Activated naive CD8-positive, alpha-beta T cell treated with anti-CD3 and anti-CD28 coated beads, Interleukin-2, amount 10 ng/mL, durations not matched to agents 7 days and 5 days (primary cell): ENCODE measurements at places on chromosomes 12 and 14. TPM values are rescaled to one million over a fixed set of nuclear protein-coding genes. Genes with fewer than 3 reads are reported as not detected.
A peak's percentile ranks its signal among the peaks of the same experiment; 100 is the strongest.

DNA sequence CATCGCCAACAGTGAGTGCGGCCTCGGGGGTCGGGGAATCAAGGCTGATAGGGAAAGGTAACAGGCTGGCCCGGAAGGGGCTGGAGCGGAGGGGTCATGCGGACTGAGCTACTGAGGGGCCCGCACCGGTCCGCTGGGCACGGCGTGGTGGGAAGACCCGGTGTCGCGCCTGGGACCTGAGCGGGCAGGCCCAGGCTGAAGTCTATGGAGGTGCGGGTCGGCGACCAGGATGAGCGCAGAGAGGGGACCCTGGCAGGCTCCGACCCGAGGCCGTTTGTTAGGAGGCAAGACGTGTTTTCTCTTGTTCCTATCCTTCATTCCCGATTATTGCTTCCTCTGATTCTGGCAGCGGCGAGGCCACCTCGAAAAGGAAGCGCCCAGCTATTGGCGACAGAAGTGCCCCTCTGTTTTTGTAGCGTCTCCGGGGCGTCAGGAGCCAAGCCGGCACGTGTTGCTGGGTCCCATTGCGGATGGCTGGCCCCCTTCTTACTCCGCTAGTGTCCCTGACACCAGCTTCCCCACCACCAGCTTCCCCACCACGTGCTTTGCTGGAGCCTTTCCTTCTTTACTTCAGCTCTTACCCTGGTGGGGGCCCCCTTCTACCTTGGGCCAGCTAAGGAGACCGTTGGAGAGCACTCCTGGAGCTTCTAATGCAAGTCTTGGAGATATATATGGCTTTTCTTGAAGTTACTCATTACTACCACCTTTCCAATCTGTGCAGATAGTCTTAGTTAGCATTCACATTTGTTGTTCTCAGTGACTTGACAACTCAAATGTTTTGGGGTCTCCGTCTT is 653 bp downstream of the PA2G4 start:
- no peaks in the 10 kb centered on the region for H3K27me3 ChIP-seq
- H3K27ac ChIP-seq = peak overlapping the region; percentile 95
- peaks cover 29% of the 10 kb centered on the region for H3K36me3 ChIP-seq
- H3K4me1 ChIP-seq = peaks cover 46% of the 10 kb centered on the region
- no peak for DNase-seq

DNA sequence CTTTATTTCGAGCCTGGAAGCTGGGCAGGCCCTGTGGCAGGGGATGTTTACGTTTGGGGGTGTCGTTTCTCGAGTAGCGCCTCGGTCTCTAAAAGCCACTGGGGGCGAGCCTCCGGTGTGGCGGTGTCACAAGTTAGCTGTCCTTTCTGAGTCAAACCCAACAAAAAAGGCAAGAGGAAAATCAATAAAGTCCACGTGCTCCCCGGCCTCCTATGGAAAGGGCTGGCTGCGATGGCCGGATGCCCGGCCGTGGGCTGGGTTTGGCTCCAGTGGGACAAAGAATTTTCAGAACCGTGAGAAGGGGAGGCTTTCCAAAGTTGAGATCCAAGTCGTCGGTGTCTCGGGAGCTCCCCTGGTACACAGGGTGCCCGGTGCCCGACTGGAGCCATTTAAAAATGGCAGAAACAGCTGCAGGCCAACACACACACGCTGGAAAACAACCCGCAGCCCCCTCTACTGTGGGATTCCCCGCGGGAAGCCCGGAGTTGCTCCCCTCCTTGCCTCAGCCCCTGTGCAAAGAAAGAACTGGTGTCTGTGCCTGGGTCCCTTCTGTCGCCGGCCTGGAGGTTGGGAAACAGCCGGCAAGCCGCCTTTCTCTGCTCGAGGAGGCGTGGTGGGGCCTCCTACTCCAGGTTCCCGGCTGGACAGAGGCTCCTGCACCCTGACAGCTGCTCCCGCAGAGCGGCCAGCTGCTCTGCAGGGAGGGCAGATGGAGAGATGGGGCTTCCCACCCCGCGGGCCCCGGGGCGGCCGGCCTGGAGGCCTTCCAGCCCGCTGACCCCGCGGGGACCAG is 1.9 kb downstream of the BCL7A start:
- no peak for DNase-seq
- peak overlapping the region; percentile 38 for H3K27ac ChIP-seq
- peaks cover 3% of the 10 kb centered on the region for H3K36me3 ChIP-seq

- no peak for DNase-seq
- H3K4me3 ChIP-seq = no peak overlapping the region
- no peaks in the 10 kb centered on the region for H3K27me3 ChIP-seq
Measured at GRCh38 chr12:88764781-88765480, 184.7 kb upstream of the KITLG start.

- DNase-seq = no peak
- peaks cover 4% of the 10 kb centered on the region for H3K27me3 ChIP-seq
- no peaks in the 10 kb centered on the region for H3K36me3 ChIP-seq
- no peak overlapping the region for H3K4me3 ChIP-seq
- no peak overlapping the region for H3K27ac ChIP-seq
Measured at GRCh38 chr14:96705422-96706092, 91.6 kb upstream of the VRK1 start.

- H3K4me1 ChIP-seq = peaks cover 34% of the 10 kb centered on the region
- peak overlapping the region; percentile 91 for H3K27ac ChIP-seq
- peak overlapping the region; percentile 96 for H3K4me3 ChIP-seq
- no peaks in the 10 kb centered on the region for H3K27me3 ChIP-seq
- H3K36me3 ChIP-seq = peaks cover 7% of the 10 kb centered on the region
- DNase-seq = no peak
Measured at GRCh38 chr12:56222531-56222895, 791 bp upstream of the RNF41 start.

DNA sequence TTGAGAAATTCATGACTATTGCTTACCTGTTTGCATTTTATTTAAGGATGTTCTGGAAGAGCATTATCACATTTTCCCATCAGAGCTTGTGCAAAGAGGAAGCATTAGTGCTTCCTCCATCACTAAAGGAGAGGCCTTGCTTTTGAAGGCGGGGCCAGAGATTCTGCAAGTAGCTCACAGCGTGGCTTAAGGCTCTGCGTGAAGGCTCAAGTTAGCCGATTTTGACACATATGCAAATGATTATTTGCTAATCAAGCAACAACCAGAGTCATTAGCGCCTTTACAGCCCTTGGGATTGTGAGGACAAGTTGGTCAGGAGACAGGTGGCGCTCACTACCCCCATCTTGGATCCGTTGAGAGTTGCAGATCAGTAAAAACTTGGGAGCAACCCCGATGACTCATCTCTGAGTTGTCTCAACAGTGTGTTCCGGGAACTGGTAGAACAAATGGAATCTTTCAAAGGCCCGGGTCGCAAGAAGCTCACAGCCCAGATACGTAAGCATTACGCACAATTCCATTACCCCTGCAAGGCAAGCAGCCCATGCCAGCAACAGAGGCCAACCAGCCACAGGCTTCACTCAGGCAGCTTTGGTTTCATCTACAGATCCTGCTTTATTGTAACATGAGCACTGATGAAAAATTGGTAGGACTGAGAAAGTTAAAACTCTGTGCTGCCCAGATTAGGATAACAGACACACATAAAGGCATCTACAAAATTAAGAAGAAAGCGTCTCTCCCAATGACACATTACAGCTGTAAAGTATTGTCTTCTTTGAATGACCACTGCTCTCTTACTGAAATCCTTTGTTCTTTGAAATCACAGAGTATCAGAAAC is 34.9 kb upstream of the SPTSSA start:
- no peaks in the 10 kb centered on the region for H3K36me3 ChIP-seq
- H3K27me3 ChIP-seq = peaks cover 2% of the 10 kb centered on the region
- DNase-seq = no peak
- no peak overlapping the region for H3K27ac ChIP-seq
- H3K4me1 ChIP-seq = peaks cover 2% of the 10 kb centered on the region

DNA sequence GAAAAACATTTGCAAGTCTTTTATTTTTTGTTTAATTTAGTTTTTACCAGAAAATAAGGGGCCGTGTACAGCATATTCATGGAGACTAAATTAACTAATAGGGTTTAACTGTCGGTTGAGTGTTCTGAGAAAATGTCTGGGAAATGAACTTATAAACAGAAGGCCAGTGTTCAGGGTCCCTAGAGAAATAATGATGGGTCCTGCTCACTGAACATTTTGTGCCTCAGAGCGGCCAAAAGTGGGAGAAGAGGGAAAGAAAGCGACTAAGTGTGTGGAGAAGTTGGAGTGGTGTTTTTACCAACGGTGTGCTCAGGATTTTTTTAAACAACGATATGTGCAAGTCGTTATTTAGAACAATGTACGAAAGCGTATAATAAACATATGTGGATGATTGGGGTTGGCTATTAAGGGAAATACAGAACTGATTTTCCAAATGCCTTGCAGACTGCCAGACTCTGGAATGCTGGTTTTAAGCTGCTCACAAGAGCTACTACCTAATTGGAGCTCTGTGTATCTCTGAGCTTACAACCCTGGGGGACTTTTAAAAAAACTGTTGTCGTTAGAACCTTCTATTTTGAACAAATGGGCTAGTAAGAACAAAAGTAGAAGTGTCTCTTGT is 166.7 kb downstream of the SLC38A4 start:
- H3K4me3 ChIP-seq = no peak overlapping the region
- H3K4me1 ChIP-seq = peaks cover 24% of the 10 kb centered on the region

The OR11G2 gene
- total RNA-seq = not detected

The AKAP3 gene
- 3.8 TPM for total RNA-seq
